ENCODE measurements at places on chromosomes 5 and 9.

DNA sequence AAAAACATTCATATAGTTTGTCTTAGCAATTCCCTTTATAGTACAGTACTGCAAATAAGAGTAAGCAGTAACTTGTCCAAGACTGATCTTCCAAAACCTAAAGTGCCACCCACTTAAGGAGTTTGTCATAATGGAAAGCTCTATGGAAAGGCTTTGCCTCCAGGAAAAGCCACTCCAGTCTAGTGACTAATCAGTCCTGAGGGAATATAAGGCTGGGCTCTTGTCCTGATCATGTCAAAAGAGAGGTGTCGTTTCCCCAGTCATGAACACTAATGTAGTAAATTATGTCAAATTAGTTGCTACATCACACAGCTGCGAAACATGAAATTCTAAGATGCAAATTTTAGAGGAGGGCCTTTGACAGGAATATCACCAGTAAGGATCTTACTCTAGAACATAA, 271.6 kb downstream of the GABRB2 start:
- no peak for DNase-seq

DNA sequence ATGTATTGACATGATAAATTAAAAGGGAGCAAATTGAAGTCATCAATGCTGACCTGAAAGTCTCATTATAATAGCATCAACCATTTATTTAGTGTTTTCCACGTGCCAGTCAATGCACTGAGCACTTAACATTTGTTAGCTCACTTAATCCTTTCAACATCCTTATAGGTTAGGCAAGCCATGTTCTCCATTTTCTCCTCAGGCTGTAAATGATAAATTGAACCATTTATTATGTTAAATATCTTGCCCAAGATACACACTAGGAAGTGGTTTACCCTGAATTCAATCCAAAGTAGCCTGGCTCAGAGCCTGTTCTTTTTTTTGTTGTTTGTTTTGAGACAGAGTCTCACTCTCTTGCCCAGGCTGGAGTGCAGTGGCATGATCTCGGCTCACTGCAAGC, 25.0 kb upstream of the SNX2 start:
- no peak for DNase-seq

- no peak for DNase-seq
Measured at GRCh38 chr9:16509997-16510396, 360.5 kb downstream of the BNC2 start.

DNA sequence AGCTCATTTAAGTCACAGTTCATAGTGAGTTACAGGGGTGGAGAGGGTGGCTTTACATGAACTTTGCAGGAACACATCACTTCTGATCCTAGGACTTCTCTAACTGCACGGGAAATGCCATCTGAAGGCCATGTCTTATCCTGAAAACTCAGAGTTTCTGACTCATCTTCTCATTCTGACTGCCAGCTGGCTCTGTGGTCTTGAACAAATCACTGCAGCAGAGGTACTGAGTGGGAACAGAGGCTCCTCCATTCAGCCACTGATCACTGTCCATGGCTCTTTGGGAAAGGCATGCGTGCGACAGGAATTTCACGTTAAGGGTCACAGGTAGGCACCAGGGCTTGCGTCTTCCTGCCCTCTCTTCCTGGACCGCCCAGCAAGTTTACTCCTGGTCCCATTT, 114.6 kb upstream of the LRRTM2 start:
- no peak for DNase-seq

GRCh38 chr9:129121483-129121882, 10.3 kb downstream of the PTPA start:
- peak; percentile 39 for DNase-seq

DNA sequence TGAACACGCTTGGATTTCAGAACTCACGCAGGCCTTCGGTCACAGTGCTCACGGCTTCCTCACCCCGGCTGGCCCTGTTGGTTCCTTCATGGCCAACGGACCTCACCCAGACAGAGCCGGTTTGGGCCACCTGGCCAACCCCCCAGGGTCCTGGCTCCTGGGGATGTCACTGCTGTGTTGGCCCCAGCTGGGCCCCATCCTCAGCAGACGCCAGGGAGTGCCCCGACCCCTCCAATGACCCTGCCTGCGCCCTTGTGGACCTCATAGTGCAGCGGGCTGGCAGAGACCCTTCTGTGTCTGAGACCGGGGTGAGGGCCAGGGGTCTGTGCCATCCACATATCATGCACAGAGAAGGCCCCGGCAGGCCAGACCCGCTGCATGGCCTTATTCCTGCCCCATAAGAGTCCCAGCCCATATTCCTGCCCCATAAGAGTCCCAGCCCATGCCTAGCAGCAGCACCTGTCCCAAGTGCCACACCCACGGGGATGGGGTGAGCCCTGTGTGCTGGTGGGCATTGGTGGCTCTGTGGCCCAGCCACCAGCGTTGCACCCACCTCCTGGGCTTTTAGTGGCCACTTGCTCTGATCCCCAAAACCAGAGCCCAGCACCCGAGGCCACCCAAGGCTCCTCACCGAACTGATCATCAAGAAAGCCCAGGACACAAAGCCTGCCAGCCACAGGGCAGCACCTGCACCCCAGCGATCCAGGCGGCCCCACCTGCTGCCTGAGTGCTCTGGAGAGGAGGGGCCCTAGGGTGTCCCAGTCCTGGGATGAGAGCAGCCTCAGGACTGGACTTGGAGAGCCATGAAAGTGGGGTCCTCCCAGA, 1.3 kb upstream of the LPCAT1 start:
- no peak for DNase-seq

GRCh38 chr5:74433896-74434829, 206.4 kb downstream of the ENC1 start:
- DNase-seq: no peak

DNA sequence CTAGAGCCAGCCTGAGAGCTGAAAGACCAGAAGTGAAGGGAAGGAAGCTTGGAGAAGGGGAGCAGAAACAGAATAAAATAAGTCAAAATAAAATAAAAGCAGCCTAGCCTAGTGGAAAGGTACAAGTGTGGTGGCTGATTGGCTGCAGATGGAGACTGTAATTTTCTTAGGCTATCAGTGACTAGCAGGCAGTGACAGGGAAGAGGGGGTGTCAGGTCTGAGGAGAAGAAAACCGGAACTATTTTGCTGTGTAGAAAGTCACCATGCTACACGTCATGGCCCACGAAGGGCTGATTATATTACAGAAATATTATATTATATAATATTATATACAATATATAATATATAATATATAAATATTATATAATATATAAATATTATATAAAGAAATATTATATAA, 98.1 kb upstream of the TAF11L2 start:
- DNase-seq: no peak

DNA sequence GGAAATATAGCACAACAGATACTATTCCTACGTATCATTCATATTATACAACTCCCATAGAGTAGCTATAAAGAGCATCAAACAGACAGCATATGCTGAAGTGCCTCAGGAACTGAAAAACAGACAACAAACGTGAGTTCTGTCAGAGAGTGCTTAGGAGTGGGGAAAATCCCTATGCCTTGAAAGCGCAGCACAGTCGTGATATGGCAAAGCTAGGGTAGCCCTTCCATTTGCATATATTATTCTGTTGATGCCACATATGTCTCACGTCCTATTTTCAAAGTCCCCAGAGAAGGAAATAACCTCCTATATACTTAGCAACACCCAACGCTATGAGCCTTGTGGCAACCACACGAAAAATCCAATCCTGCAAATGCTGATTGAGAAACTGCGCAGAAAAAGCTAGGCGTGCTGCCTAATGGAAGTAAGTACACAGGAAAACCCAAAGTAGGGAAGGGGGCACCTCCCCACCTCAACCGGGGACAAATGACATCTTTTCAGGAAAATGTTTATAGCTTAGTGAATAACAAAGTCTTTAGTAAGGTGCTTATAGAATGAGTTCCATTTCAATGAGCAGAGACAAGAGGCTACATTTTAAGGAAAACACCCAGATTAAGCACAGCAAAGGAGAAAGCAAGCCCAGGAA, 105.1 kb downstream of the MED10 start:
- DNase-seq: no peak

GRCh38 chr5:79202076-79202475, 33.9 kb upstream of the JMY start:
- DNase-seq: no peak

GRCh38 chr5:65535529-65535987, 27.4 kb downstream of the CENPK start:
- no peak for DNase-seq

DNA sequence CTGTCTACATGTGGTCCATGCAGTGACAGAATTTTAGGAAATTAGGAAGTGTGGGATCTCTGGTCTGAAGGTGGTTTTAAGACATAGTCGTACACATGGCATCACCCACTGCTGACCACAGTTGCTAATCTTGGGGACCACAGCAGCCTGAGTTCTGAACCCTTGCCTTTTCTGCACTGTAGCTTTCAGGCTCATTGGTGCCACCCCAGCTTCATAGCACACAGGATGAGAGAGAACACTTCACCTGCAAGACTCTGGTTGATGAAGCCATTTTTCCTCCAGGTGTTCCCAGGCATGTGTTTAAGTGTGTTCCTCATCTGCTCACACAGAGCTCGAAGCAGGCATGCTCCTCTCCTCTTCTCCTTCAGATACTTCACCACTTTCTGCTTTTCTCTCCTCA, 68.2 kb upstream of the S1PR3 start:
- no peak for DNase-seq

DNA sequence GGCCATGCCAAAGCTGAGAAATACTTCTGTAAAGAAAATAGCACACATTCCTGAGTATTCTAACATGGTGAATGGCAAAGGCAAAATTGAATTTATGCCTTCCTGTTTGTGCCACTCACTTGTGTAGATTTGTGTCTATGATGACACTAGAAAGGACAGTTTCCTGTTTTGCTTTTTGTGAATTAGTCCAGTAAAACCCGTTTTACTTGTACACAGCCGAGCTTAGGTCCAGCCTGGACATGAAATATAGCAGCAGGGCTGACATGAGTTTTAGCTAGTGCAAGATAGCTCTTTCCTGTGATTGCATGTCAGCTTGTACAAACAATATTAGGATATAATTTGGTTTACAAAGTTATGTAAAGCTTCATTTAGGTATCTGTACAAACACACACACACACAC, 1891.7 kb upstream of the WWC1 start:
- no peak for DNase-seq

DNA sequence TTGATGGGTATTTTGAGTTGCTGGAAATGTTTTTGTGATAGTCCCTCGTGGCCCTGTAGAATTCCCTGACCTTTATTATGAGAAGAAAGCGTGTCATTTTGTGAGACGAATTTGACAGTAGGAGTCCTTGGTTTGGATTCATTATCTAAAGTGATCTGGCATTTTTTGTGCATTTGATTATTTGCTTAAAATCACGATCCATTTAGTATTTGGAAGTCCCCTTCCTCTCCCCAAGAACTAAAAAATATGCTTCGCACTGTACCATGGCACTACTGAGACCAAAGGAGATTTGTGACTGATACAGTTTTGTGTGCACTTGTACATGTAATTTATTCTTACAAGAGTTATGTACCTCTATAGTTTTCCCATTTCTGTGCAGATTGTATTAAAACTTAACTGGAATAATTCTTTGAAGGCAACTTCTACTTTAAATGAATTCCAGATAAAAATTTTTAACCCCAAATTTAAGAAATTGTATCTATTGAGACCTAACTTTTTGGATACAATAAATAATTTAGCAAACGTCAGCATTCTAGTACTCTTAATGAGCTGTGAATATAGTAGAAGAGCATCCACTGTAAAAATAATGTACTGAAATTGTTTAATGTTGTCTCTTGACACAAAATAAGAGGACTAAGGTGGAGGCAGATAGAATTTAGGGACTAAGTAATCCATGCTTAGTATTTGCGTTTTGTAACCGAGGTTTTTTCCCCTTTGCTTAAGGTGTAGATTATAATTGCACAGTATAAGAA, 2.1 kb downstream of the MAP3K1 start:
- DNase-seq: no peak

DNA sequence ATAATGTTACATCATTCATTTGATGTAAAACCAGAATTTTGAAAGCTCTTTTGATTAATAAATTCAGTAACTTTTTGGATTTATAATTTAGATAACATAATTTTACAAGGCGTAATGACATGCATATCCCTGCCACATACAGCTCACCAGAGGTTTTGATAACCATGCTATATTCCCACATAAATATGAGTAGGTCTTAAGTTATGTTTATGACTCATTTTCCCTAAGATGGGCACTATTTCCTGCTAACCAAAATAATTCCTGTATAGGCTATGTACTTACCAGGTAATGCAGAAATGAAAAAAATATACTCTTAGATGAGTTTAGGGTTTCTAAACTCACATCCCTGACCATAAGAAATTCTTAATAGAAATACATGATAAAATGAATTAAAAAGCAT, 93.9 kb upstream of the EDIL3 start:
- DNase-seq: no peak

DNA sequence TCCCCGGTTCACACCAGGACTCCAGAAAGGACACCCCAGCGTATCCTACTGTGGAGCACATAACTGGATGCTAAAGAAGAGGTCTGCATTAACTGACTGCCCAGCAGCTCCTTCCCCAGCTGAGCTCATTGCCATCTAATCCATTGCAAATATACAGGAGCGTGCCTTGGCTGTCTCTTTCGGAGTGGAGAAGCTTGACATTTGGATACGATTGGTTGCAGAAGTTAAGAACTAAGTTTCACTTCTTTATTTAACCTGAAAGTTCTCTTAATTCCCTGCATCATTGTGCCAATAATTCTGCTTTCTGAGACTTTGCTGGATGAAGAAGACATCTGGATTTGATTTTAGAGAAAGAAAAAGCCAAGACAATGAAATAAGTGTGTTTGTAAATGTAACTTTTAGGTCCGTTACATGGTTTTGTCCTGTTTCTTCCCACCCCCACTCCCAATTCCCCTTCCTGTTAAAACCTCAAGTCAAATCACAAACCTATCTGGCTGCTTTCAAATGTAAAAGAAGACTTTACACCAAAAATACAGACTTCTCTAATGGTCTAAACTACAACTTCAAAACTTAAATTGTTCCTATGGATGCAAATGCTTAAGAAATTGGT, 33.9 kb downstream of the TAS2R1 start:
- DNase-seq: no peak

GRCh38 chr9:114310471-114311450, 12.1 kb upstream of the ORM1 start:
- DNase-seq: no peak

GRCh38 chr9:4495537-4495936, 5.3 kb downstream of the SLC1A1 start:
- no peak for DNase-seq

- no peak for DNase-seq
Measured at GRCh38 chr9:68895741-68896478, 118.0 kb downstream of the PRKACG start.

GRCh38 chr5:97067296-97067850, 75.0 kb downstream of the LIX1 start:
- DNase-seq: no peak

- DNase-seq: no peak
Measured at GRCh38 chr9:88319936-88320747, 68.1 kb upstream of the SPIN1 start.

All from hippocampal formation (tissue), 2 donors.